ENCODE measurements at places on chromosomes 16 and 17. TPM values are rescaled to one million over a fixed set of nuclear protein-coding genes. Genes with fewer than 3 reads are reported as not detected.

GRCh38 chr17:917941-918740, 61.4 kb downstream of the NXN start:
- DNase-seq: no peak

Gene CWC25
- total RNA-seq: 9.4 TPM

Gene KRT12
- not detected for total RNA-seq

Gene PPP1R27
- not detected for total RNA-seq

- no peak for DNase-seq
Observed at GRCh38 chr17:75861927-75862317, 6.8 kb upstream of the WBP2 start.

DNA sequence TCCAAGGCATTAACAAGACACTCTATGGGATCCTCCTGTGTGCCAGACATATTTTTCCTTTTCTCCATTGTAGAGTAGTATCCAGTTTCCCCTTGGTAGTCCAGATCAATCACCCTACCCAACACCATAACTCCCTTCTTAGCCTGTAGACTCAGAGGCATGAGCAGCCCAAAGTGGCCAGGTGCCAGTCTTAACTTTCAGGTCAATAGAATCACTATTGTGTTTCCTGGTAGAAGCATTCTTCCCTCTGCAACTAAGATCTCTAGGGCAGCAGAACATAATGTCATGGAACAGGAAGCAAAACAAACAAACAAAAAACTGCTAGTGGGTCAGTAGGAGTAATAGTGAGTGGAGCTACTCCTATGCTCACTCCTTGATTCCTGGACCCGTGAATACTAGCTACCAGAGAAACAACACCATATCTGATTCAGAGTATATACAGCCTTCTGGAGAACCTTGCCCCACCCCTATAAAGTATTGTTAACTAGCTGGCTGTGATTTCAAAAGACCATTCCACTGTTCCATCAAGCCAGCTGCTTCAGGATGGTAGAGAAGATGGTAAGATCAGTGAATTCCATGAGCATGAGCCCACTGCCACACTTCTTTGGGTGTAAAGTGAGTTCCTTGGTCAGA, 11.2 kb upstream of the CLEC19A start:
- no peak for DNase-seq

DNA sequence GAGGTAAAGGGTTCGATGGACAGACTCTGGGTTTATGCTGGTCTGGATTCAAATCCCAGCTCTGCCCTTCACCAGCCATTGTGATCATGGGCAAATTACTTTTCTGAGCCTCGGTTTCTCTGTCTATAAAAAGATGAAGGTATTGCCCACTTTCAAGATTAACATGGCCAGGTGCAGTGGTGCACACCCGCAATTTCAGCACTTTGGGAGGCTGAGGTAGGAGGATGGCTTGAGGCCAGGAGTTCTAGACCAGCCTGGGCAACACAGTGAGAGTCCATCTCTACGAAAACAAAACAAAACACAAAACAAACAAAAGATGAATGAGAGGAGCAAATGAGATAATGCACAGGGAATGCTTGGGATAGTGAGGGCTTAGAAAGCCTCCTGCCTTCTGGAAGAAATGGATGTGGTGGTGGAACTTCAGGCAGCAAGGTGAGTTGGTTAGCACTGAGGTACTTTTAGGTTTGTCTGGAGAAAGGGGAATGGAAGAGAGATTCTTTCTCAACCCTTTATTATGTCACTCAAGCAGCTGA, 8.5 kb downstream of the ADGRG3 start:
- no peak for DNase-seq

GRCh38 chr17:45663772-45664171, 120.3 kb upstream of the CRHR1 start:
- DNase-seq: no peak

GRCh38 chr16:77758046-77758445, 30.3 kb upstream of the VAT1L start:
- no peak for DNase-seq

Gene FOXL1
- 0.82 TPM for total RNA-seq

DNA sequence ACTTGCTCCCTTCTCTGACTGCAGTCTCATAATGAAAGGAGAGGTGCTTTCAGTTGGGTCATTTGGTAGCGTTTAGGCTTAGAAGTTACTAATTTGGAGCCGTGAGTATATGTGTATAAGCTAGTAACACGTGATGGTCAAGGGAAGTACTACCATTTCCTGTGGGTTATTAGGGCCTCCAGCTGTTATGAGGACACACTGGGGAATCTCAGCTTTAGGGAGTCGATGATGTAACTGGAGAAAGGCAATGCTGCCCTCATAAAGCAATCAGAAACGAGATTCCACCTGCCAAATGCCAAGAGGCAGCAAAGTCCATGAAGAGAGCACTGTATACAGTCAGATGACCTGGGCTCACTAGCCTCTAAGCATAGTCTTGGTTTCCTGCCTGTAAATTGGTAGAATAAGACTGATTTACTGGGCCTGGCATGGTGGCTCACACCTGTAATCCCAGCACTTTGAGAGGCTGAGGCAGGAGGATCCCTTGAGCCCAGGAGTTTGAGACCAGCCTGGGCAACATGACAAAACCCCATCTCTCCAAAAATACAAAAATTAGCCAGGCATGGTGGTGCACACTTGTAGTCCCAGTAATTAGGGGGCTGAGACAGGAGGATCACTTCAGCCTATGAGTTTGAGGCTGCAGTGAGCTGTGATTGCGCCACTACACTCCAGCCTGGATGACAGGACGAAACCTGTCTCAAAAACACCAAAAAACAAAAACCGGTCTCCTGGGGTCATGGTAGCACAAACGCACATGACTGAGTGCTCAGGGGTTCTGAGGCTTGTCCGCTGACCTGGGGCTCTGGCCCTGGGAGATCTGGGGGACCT, 53.0 kb downstream of the SF3B3 start:
- no peak for DNase-seq

GRCh38 chr16:630249-630814, 453 bp upstream of the WFIKKN1 start:
- DNase-seq: no peak

Data from frontal cortex (tissue), 4 donors.